ENCODE measurements at places on chromosomes 5 and 9.

GRCh38 chr5:68673106-68673822 lies 420.6 kb upstream of the SLC30A5 start:
- DNase-seq = no peak

DNA sequence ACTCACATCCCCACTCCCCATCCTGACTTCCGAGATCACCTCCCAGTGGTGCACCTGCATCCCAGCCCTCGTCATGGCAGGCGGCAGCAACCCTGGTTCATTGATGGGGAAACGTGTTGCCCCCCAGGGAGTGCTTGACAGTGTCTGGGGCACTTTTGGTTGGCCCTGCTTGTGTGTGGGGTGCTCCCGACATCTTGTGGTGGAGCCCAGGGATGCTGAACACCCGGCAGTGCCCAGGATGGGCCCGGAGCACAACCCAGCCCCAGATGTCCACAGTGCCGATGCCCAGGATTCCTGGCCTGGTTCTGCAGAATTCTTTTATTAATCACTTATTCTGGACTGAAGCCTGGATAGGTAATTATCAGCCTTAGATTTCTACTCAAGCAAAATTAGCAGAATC lies 3.7 kb downstream of the MRPL36 start:
- DNase-seq = no peak

DNA sequence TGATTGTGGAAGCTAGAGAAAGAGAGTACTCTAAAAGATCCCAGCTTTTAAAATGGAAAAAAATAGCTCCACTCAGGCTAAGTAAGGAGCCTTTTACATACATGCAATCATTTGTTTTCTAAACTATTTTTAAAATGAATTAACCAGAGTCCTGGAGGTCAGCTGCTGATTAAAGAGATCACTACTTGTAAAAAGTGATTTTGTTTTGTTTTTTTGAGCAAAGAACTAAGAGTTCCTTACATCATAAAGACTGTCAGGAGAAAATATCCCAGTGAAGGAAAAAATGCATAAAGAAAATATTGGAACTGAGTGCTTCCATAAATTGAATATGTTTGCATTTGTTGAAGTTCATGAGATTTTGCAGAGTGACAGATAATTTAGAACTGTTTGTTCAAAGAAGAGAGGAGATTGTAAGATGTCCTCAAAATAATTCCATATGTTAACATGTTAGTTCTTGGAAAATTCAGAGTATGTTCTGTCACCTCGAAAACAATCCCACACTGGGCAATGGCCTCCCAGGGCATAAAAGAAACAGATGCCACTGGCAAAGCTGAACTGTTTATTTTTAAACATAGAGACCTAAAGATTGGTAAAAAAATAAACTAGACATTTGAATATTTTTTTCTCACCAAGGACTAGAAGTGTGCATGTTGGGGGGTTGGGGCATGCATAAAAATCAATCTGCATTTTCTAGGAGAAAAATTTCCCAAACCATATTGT lies 264.7 kb downstream of the NPR3 start:
- DNase-seq = no peak

- DNase-seq = no peak
Measured at GRCh38 chr9:38022203-38022895, 46.7 kb downstream of the SHB start.

DNA sequence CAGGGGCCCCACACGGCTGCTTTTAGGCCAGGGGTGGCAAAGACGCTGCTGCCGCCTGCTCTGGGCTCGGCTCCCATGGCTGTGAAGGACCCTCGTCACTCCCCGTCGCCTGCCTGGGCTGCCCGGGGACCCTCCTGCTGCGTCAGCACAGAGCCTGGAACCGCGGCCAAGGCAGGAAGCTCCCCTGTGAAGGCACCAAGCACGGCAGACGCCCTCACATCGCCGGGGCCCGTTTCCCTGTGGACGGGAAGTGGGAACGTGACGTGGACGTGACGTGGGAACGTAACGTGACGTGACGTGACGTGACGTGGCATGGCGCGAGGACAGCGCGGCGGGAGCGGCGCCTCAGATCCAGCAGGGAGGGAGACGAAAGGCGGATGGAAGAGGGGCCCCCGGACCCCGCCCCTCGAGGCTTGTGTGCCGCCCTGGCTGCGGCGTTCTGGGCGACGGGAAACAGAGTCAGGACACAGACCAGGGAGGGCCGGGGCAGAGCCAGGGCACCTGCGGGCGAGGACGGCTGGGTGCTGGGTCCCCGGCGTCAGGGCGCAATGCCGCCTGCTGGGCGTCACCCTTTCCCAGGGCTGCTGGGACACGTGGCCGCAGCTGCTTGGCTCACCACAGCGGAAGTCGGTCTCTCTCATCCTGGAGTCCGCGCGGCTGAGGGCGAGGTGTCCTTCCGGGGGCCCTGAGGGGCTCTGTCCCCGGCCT lies 53.1 kb downstream of the MRPL36 start:
- DNase-seq = no peak

DNA sequence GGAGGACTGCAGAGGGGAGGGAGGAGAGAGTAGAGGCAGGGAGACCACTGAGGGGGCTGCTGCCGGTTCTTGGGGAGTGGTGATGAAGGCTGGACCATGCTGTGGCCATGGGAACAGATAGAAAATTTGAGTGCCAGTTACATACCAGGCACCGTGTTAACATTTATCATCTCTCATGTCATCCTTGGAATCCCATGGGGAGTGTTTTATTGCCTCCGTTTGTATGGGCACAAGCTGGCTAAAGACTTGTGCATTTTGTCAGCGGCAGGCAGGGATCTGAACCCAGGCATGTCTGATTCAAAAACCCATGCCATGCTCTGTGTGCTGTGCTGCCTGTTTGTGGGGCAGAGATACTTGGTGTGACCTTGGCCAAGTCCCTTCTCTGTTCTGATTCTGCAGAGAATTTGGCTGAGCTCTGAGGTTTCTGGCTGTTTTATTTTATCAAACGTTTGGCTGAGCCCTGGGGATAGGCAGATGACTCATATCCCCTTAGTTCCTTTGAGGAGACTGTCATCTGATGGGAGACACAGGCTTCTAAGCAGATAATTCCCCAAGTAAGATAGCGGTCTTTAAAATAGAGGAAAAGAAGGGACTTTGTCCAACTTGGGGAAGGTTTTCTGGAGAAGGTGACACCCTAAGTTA lies 22.2 kb downstream of the COL27A1 start:
- no peak for DNase-seq

DNA sequence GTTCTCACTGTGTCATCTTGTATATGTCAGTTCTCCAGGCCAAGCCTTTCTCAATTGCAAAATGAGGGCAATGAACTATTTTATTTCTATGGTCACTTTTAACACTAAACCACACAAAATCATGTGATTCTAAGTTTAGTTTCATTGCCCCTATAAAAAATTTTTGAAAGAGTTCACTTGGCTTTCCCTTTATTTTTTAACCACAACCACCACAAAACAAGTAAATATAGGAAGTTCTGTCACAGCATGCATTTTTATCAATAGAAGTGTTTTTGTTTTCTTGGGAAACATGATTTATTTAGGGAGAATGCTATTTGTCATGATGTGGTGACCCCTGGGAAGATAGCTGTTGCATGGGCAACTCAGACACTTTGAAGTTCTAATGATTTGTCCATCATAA lies 169.1 kb downstream of the CSNK1G3 start:
- DNase-seq = no peak

DNA sequence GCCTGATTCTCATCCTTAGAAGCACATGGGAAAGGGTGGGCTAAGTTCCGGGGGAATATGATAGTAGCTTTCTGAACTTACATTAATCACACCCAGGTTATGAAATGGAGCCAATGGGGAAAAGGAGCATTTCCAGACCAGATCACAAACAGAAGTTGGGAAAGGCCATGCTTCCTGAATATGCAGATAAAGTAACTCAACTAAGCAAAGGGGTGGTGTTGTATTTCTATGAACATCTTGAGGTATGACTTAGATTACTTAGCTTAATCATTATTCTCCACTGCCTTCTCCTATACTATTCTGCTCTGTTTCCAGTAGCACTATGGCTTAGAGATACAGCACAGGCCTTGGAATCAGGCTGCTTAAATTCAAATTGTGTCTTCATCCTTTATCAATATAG lies 10.5 kb downstream of the C5orf46 start:
- no peak for DNase-seq

- DNase-seq = no peak
Measured at GRCh38 chr9:32265037-32265436, 119.4 kb upstream of the ACO1 start.
